Glutamatergic neuron (in vitro differentiated cells): ENCODE measurements at places on chromosomes 13 and 19.

- H3K36me3 ChIP-seq: no peaks in the 10 kb centered on the region
- no peak overlapping the region for H3K4me3 ChIP-seq
- no peaks in the 10 kb centered on the region for H3K27me3 ChIP-seq
- H3K4me1 ChIP-seq: no peaks in the 10 kb centered on the region
These were observed 233.0 kb upstream of the PRR20A start for GRCh38 chr13:56907766-56908165.

DNA sequence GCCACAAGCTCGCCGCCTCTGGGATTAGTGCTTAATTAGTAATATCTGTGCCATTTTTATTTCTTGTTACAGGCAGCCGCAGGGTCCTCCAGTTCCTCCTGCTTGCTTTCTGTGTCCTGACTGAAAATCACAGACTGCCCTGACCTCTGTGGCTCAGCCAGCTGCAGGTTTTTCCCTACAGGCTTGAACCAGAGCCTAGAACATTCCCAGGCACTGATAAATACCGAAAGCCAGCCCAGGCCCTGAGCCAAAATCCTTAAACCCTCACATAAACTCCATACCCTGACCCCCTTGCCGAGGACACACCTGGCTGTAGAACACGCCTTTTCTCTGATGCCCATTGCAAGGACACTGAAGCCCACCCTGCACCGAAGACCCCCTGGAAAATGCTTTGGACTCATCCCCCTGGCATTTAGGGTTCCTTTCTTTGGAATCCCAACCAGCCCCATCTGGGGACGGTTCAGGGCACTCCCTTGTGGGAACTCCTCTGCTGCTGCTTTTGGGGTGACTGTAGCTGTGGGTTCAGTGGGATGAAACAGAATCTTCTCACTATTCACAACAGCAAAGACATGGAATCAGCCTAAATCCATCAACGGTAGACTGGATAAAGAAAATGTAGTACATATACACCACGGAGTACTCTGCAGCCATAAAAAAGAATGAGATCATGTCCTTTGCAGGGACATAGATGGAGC, 15.5 kb downstream of the DPP9 start:
- H3K4me1 ChIP-seq: no peaks in the 10 kb centered on the region
- DNase-seq: no peak
- no peak overlapping the region for H3K27ac ChIP-seq
- H3K4me3 ChIP-seq: no peak overlapping the region

- peaks cover 21% of the 10 kb centered on the region for H3K36me3 ChIP-seq
- DNase-seq: no peak
- no peak overlapping the region for H3K4me3 ChIP-seq
- peaks cover 8% of the 10 kb centered on the region for H3K27me3 ChIP-seq
These were observed 89.8 kb downstream of the KDM4B start for GRCh38 chr19:5058521-5059212.

- peaks cover 1% of the 10 kb centered on the region for H3K36me3 ChIP-seq
- H3K4me1 ChIP-seq: no peaks in the 10 kb centered on the region
- no peak overlapping the region for H3K4me3 ChIP-seq
- H3K27me3 ChIP-seq: peaks cover 8% of the 10 kb centered on the region
These were observed 7.6 kb upstream of the ECH1 start for GRCh38 chr19:38838986-38839761.

DNA sequence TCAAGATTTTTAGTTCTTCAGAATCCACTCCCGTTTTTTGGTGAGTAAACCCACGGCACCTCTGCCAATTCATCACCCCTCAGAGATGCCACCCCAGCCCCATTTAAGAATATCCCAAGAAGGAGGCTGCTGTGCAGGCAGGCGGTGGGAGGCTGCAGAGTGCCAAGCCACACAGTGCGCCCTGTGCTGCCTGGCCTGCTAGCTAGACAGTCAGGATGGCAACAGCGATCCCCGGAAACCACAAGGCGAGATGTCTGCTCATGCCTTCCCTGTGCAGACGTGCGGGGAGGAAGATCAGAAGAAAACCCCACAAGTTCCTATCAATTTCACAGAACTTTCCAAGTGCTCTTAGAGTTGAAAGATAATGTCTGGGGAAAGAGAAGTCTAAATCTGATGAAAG, 64.8 kb upstream of the GPR183 start:
- H3K27me3 ChIP-seq: peaks cover 3% of the 10 kb centered on the region
- no peak overlapping the region for H3K4me3 ChIP-seq
- no peak overlapping the region for H3K27ac ChIP-seq
- no peak for DNase-seq

DNA sequence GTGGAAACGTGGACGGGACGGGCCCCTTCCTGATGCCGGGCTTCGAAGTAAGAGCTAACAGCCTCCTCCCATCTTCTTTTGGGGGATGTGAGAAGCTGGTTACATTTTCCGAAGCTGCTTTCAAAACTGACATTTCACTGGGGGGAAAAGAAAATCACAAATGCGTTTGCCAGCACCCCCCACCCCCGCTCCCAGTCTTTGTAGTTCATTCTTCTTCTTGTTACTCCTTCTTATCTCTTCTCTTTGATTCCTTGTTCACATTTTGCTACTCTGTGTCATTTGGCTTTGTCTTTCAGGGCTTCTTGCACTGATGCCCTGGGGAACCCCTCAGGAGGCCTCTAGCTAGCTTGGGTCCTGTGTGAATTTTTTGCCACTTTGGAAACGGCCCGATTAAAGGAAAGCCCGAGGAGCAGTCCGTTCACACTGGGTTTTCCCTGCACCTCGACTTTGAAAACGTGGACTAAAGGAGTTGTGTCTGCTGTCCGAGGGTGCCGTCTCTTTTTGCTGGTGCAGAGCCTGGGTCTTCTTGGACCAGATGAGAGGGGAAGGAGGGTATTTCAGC, 1.3 kb downstream of the CARM1 start:
- peaks cover 12% of the 10 kb centered on the region for H3K27me3 ChIP-seq
- peak overlapping the region; percentile 99 for H3K4me3 ChIP-seq
- H3K36me3 ChIP-seq: no peaks in the 10 kb centered on the region
- H3K4me1 ChIP-seq: peaks cover 18% of the 10 kb centered on the region
- DNase-seq: no peak
- peak overlapping the region; percentile 97 for H3K27ac ChIP-seq

GRCh38 chr13:28568286-28568685, 73.4 kb upstream of the FLT1 start:
- H3K36me3 ChIP-seq: peaks cover 14% of the 10 kb centered on the region
- H3K4me1 ChIP-seq: no peaks in the 10 kb centered on the region
- DNase-seq: no peak
- no peak overlapping the region for H3K4me3 ChIP-seq

GRCh38 chr13:85148009-85148408, 651.2 kb downstream of the SLITRK6 start:
- no peak overlapping the region for H3K4me3 ChIP-seq
- H3K4me1 ChIP-seq: no peaks in the 10 kb centered on the region
- no peaks in the 10 kb centered on the region for H3K27me3 ChIP-seq
- DNase-seq: no peak

- H3K27ac ChIP-seq: no peak overlapping the region
- H3K4me3 ChIP-seq: no peak overlapping the region
- no peak for DNase-seq
These were observed 15.3 kb downstream of the RAB3D start for GRCh38 chr19:11324079-11324661.

- no peak overlapping the region for H3K4me3 ChIP-seq
- peaks cover 5% of the 10 kb centered on the region for H3K27me3 ChIP-seq
- no peak overlapping the region for H3K27ac ChIP-seq
These were observed 7.5 kb upstream of the MIER2 start for GRCh38 chr19:351976-352625.

- DNase-seq: no peak
- H3K4me1 ChIP-seq: no peaks in the 10 kb centered on the region
- no peaks in the 10 kb centered on the region for H3K27me3 ChIP-seq
- H3K36me3 ChIP-seq: no peaks in the 10 kb centered on the region
These were observed 2.6 kb downstream of the CPB2 start for GRCh38 chr13:46102255-46102605.

GRCh38 chr19:18794692-18795091, 3.6 kb upstream of the COMP start:
- H3K4me1 ChIP-seq: peaks cover 3% of the 10 kb centered on the region
- peaks cover 21% of the 10 kb centered on the region for H3K27me3 ChIP-seq
- H3K4me3 ChIP-seq: no peak overlapping the region
- no peak for DNase-seq
- H3K27ac ChIP-seq: no peak overlapping the region

DNA sequence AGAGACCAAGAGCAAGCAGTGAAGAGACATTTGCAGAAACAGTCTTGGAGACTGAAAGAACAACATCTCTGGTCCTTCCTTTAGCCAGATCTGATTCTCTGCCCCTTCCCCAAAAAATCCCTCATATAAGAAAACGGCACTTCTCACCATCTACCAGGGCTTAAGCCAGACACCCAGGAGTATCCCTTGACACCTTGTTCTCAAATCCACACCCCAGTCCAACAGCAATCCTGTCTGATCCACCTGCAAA, 1.7 kb upstream of the PLEKHG2 start:
- H3K4me1 ChIP-seq: peaks cover 23% of the 10 kb centered on the region
- no peaks in the 10 kb centered on the region for H3K36me3 ChIP-seq
- H3K27me3 ChIP-seq: peaks cover 23% of the 10 kb centered on the region

DNA sequence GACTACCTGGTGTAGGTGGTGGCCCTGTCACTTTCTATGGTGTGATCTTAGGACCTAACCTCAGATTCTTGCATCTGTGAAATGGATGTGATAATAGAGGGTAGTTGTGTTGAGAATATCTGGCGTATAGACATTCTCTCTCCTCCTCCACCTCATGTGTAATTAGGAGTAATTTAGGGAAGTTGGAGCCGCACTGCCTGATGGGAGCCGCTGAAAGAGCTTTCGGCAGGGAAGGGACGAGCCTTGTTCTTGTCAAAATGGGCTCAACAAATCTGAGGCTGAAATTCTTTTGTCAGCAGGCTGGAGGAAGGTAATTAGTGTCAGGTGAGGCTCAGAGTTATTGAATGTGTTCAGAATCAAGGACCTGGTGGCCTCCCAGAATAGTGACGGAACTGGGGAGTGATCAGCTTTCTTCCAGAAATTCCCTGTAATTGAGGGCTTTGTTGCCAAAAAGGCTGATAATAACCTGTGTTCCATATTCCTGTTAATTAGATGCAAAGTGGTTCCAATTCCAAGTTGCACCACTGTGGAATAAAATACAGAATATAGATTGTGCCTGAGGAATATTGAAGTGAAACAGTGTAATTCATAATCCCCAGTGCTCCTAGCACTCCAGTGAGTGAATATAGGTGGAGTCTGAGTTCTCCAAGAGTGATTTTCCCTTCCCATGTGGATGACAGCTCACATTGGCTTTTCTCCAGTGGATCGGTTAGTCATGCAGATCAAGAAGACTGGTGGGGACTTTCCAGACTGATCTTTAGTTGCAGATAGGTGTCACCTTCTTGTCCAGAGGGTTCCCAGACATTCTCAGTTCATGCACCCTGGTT, 47.5 kb downstream of the SPATA13 start:
- peaks cover 4% of the 10 kb centered on the region for H3K36me3 ChIP-seq
- H3K27ac ChIP-seq: no peak overlapping the region
- peaks cover 4% of the 10 kb centered on the region for H3K4me1 ChIP-seq
- H3K27me3 ChIP-seq: no peaks in the 10 kb centered on the region

DNA sequence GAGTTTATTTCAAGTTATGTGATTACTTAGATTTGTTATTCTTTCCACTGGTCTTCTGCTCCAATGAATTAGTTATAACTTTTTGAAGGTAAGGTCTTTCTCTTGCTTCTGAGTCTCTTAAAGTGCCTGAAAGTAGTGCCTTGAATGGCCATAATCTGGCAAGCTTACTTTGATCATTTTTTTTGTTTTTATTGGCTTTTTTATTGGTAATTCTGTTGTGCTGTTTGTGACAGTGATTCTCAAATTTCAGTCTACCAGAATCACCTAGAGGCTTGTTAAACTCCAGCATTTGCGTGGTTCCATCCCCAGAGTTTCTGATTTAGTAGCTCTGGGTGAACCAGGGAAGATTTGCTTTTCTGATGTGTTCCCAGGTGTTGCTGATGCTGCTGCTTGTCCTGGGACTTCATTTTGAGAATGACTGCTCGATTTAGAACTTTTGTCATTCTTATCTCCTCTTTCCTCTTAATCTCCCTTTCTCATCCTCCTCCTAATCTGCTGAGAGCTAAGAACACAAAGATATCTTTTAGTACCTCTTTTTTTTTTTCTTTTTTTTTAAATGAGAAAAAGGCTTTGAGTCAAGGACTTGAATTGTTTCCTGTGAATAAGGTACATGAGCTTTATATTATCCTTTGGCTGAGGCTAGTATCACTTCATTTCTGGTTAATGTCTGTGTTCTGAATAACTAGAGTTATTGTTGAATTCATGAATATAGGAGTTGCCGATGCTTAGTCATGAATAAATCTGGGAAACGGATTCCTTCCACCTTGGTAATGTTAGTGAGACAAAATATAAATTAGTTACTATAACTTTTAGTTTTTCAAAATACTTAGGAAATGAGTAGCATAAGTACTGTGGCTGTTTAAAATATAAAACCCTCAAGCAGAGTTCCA, 91.4 kb downstream of the PAN3 start:
- no peak overlapping the region for H3K4me3 ChIP-seq
- DNase-seq: no peak
- peaks cover 3% of the 10 kb centered on the region for H3K4me1 ChIP-seq
- H3K27me3 ChIP-seq: peaks cover 1% of the 10 kb centered on the region

- H3K27ac ChIP-seq: no peak overlapping the region
- no peak for DNase-seq
- peaks cover 1% of the 10 kb centered on the region for H3K27me3 ChIP-seq
- H3K4me3 ChIP-seq: no peak overlapping the region
- H3K36me3 ChIP-seq: peaks cover 26% of the 10 kb centered on the region
These were observed 2.1 kb upstream of the UTP14C start for GRCh38 chr13:52022356-52022755.

GRCh38 chr13:66618702-66619101, 611.4 kb downstream of the PCDH9 start:
- H3K4me1 ChIP-seq: peaks cover 3% of the 10 kb centered on the region
- DNase-seq: no peak
- H3K4me3 ChIP-seq: no peak overlapping the region
- H3K36me3 ChIP-seq: peaks cover 16% of the 10 kb centered on the region
- H3K27ac ChIP-seq: no peak overlapping the region
- H3K27me3 ChIP-seq: peaks cover 1% of the 10 kb centered on the region

DNA sequence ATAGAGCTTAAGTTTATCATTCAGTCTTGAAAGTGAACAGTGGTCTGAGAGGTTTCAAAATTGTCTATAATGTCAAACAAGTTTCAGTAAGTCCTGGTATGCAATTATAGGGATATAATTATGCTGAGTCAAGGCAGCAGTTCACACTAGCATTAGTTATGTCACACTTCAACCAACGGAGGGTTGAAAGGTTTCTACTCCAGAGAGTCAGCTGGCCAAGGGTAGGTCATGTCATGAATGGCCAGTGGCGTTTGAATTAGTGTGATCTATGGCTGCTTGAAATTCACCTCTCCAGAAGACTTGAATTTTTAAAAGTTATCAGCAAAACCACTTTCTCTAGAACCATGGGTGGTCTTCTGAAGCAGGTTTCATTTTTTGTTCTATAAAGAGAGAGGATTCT, 108.6 kb downstream of the TNFRSF19 start:
- no peaks in the 10 kb centered on the region for H3K27me3 ChIP-seq
- H3K36me3 ChIP-seq: peaks cover 15% of the 10 kb centered on the region
- no peak overlapping the region for H3K4me3 ChIP-seq
- H3K4me1 ChIP-seq: no peaks in the 10 kb centered on the region

DNA sequence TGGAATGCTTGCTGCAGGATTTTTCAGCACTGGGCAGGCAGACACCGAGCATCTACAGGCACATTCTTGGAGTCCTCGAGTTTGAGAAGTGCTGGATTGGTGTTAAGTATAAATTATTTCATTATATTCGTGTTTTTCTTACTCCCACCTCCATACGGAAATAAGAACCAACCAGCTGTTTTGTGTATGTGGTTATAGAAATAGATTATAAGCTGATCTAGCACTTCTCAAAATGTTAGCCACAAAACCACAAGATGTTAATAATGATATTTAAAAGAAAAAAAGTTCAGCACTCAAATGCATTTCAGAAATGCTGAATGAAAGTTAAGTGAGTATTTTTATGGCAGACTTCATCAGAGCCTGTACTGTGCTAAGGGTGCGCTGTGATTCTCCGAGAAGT, 24.0 kb upstream of the TEX29 start:
- peaks cover 2% of the 10 kb centered on the region for H3K27me3 ChIP-seq
- peaks cover 4% of the 10 kb centered on the region for H3K4me1 ChIP-seq
- peaks cover 9% of the 10 kb centered on the region for H3K36me3 ChIP-seq
- no peak for DNase-seq
- no peak overlapping the region for H3K27ac ChIP-seq
- no peak overlapping the region for H3K4me3 ChIP-seq
